ENCODE measurements at places on chromosomes 5 and 9. TPM values are rescaled to one million over a fixed set of nuclear protein-coding genes. Genes with fewer than 3 reads are reported as not detected.

Gene AGXT2
- not detected for total RNA-seq

- DNase-seq: no peak
Observed at GRCh38 chr5:113989913-113990305, 372.0 kb upstream of the KCNN2 start.

- no peak for DNase-seq
Observed at GRCh38 chr5:73221726-73222125, 48.7 kb downstream of the TMEM174 start.

- DNase-seq: peak; percentile 40
Observed at GRCh38 chr9:306907-307306, 92.2 kb downstream of the DOCK8 start.

DNA sequence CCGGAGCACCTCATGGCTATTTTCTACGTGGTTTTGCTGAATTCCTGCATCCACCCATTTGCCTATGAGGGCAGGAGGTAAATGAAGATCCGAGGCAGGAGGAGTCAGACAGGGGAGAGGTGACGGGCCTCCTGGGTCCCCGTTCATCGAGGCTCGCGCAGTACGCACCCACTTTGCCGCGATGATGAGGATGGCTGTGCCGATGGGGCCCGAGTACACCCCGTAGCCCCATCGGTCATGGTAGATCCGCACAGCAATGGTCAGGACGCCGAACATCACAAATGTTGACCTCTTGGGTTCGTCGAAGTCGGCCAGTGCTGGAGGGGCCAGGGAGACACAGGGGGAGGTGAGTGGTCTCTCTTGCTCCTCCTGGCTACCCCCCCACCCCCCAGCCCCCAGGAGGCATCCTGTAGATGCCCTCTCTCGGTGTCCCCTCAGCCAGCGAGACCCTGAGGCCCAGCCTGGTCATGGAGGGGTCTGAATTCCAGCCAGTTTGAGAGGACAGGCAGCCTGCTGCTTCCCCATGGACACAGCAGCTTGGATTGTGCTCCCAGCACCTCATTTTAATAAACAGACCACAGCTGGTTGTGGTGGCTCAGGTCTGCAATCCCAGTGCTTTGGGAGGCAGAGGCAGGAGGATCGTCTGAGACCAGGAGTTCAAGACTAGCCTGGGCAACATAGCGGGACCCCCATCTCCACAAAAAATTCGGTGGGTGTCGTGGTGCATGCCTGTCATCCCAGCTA, 5.9 kb downstream of the MYMK start:
- DNase-seq: no peak

GRCh38 chr9:18626046-18626698, 152.2 kb downstream of the ADAMTSL1 start:
- DNase-seq: no peak

DNA sequence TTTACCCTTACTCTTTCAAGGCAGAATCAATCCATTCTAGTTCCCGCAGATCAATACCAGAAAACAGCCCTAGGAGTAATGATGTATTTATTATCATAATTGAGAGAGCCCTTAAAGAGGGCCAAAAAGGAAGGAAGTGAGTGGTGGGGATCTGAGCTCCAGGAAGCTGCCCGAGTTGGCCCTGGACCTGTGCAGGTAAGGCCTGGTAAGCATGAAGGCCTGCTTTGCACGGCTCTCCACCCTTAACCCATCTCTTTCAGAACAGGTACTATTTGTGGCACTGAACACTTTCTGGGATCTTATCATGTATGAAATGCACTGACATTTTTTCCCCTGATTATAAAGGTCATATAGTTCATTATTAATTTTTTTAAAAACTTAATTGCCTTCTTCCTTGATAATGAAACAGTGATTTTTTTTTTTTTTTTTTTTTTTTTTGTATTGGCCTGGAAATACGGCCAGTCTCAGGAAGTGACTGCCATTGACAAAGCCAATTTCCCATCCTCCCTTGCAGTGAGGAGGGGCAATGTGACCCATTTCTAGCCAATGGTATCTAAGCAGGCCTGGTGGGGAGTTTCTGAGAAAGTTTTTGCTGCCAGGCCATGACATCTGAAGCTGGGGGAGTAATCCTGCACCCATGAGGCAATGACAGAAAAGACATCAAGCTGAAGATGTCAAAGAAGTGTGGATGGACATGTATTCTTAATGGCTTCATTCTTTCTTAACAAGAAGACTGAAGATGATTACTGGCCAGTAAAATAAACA, 6.3 kb upstream of the MVB12B start:
- peak; percentile 38 for DNase-seq

Measured in lung microvascular endothelial cell (primary cell).